ENCODE measurements at places on chromosomes 12 and 14.
A peak's percentile ranks its signal among the peaks of the same experiment; 100 is the strongest.

GRCh38 chr12:2352203-2352602 lies 299.4 kb downstream of the CACNA1C start:
- no peaks in the 10 kb centered on the region for H3K36me3 ChIP-seq
- no peak overlapping the region for H3K27ac ChIP-seq
- no peak for DNase-seq
- H3K4me3 ChIP-seq, result no peak overlapping the region
- no peaks in the 10 kb centered on the region for H3K4me1 ChIP-seq

DNA sequence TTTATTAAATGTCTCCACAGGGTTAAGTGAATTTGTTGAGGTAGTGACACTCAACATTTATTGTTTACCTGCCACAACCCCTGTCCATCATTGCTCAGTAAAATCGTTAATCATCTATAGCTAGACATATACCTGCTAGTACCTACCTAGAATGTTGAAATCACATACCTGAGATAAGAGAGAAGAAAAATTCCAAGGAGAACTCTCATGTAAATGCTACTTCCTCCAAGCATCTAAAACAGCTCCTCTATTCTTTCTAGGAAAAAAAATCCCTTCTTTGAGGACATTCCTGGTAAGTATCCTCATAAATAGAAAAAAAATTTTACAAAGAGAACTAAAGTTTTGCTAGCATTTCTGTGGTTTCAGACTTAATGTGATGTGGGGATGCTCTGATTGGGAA lies 325.1 kb downstream of the DAD1 start:
- H3K27me3 ChIP-seq, result no peaks in the 10 kb centered on the region
- no peak for DNase-seq
- no peaks in the 10 kb centered on the region for H3K36me3 ChIP-seq
- peaks cover 4% of the 10 kb centered on the region for H3K4me1 ChIP-seq
- H3K27ac ChIP-seq, result no peak overlapping the region
- H3K4me3 ChIP-seq, result no peak overlapping the region

- H3K4me1 ChIP-seq, result peaks cover 4% of the 10 kb centered on the region
- H3K36me3 ChIP-seq, result no peaks in the 10 kb centered on the region
- H3K27me3 ChIP-seq, result no peaks in the 10 kb centered on the region
- no peak for DNase-seq
These were observed 5.9 kb downstream of the KRT86 start for GRCh38 chr12:52280319-52280795.

DNA sequence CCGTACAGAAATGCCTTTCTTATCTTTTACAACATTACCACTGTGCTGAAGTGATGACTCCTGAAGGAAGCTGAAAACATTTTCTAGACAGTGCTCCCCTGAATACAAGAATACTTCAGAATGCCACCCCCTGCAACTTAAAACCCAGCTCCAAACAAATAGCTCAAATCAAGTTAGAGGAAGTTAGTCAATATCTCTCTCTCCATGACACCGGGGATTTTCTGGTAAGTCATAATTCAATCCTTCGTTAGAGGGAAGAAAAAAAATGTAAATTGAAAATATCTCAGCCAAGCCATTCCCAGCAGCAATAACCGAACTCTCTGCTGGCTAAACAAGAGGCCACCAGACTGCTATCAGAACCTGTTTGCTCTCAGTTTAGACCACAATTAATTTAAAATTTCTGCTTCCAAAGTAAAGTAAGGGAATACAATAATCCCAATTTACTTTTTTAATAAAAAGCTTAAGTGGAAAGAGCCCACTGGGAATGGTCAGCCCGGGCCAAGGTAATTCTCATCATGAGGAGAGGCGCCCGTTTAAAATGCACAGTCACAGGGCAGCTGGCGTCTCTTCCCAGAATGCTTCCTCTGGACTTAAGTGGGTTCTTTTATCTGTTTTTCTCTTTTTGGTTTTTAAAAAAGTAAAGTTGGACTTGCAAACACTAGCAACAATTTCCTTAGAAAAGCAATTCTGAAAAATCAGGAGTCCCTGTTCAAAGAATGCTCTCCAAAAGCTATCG lies 710.1 kb upstream of the STXBP6 start:
- no peak overlapping the region for H3K4me3 ChIP-seq
- DNase-seq, result no peak
- H3K27me3 ChIP-seq, result no peaks in the 10 kb centered on the region
- peaks cover 9% of the 10 kb centered on the region for H3K4me1 ChIP-seq
- no peaks in the 10 kb centered on the region for H3K36me3 ChIP-seq
- no peak overlapping the region for H3K27ac ChIP-seq

DNA sequence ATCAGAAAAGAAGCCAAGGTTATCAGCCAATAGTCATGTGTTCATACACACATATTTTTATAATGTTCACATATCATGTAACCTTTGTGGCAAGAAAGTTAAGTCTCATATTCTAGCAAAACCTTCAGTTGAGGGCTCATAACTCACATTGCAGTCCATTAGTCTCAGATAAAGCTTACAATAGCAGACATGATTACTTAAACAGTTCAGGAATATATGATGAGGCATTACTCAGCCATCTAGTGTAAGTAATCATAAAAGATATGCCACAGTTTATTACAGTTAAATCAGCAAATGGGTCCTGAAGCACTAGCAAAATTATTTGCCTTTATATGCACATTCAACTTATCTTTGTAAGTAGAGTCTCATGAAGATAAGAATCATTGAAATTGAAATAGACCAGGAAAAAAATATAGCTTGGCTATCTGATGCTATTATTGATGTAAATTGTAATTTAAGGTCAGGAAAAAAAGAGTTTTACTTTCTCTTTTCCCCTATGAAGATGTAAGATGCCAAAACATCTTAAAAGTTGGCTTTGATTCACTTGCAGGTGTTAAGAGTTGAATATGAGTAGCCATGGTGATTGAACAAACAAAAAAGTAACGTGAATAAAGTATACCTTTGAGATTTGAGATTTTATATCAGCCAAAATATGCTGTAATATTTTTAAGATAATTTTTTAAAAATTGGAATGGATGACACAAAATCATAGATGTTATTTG lies 537.0 kb downstream of the SLC6A15 start:
- H3K27ac ChIP-seq, result no peak overlapping the region
- H3K4me3 ChIP-seq, result no peak overlapping the region
- H3K27me3 ChIP-seq, result no peaks in the 10 kb centered on the region

- H3K4me3 ChIP-seq, result no peak overlapping the region
- H3K4me1 ChIP-seq, result no peaks in the 10 kb centered on the region
- H3K27ac ChIP-seq, result no peak overlapping the region
- no peak for DNase-seq
- H3K27me3 ChIP-seq, result no peaks in the 10 kb centered on the region
These were observed 42.0 kb upstream of the ATP2B1 start for GRCh38 chr12:89750389-89751351.

DNA sequence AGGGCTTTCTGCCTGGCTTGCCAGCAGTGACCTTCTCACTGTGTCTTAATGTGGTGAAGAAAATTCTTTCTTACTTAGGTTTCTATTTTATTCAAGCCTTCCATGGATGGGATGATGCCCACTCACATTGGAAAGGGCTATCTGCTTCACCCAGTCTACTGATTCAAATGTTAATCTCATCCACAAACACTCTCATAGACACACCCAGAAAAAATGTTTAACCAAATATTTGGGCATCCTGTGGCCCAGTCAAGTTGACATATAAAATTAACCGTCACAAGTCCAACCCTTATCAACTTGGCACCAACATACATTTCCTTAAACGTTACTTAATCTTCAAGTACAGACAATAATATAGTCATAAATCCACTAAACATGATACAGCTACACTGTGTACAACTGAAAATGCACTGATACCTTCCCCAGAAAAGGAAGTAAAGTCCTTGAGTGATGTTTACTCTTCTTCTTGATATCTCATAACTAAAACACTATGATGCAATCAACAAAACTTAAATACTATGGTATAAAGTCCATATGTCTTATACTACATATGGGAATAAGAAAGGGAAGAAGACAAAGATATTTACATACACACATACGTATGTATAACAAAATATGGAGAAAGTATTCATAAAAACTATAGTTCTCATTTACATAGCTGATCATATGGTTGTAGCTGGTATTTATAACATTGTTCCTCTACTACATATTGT lies 394.7 kb upstream of the NOVA1 start:
- H3K4me1 ChIP-seq, result no peaks in the 10 kb centered on the region
- no peak overlapping the region for H3K27ac ChIP-seq
- no peak for DNase-seq
- H3K27me3 ChIP-seq, result no peaks in the 10 kb centered on the region
- H3K36me3 ChIP-seq, result no peaks in the 10 kb centered on the region

DNA sequence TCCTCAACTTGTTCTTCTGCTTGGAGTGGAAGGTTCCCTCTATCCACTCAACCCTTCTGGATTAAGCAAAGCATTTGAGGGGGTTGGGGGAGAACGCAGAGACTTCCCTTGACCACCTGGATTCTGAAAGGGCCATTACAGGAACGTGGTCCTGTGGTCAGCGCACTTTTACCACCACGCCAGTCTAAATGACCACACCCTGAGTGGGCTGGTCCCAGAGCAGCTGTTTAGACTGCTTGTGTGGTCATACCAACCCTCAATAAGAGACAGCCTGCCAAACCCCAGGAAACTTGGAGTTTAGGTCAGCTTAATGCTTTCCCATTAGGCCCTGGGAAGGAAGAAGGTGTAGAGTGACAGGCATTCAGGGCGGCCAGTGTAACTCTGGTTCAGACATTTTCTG lies 165.5 kb upstream of the ATP2B1 start:
- no peaks in the 10 kb centered on the region for H3K36me3 ChIP-seq
- no peaks in the 10 kb centered on the region for H3K27me3 ChIP-seq

DNA sequence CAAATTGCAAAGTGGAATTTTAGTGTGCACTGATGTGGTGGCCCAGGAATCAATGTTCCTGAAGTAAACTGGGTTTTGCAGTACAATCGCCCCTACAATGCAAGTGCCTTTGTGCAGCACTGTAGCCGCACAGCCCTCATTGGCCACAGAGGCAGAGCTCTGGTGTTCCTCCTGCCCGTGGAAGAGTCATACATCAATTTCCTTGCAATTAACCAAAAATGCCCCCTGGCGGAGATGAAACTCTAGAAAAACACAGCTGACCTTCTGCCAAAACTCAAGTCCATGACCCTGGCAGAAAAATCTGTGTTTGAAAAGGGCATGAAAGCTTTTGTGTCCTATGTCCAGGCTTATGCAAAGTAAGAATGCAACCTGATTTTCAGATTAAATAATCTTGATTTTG lies 117.9 kb upstream of the PRB2 start:
- no peak overlapping the region for H3K27ac ChIP-seq
- H3K4me3 ChIP-seq, result no peak overlapping the region
- H3K4me1 ChIP-seq, result peaks cover 5% of the 10 kb centered on the region
- no peak for DNase-seq
- H3K36me3 ChIP-seq, result no peaks in the 10 kb centered on the region
- no peaks in the 10 kb centered on the region for H3K27me3 ChIP-seq

DNA sequence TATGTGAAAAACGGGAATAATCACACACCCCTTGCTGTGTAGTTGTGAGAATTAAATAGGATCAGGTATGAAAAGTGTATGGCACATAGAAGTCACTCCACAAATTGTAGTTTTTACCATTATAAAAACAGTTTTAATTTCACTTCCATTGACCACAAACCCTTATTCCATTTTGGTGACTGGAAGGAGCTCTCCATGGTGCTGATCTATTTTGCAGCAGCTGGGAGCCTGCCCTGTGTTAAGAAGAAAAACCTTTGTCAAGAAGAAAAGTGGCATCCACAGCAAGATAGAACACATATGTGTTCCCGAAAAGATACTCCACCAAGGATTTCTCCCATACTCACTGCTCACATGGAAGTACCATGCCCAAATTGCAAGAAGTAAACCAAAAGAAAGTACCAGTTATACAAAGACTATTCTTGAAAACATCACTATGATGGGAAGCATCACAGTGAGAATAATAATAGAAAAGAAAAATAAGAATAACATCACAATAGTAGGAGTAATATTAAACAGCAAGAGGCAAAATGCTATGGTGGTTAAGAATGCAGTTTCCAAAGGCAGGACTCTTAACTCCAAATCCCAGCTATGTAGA lies 58.7 kb downstream of the TUNAR start:
- H3K27ac ChIP-seq, result no peak overlapping the region
- no peaks in the 10 kb centered on the region for H3K4me1 ChIP-seq
- DNase-seq, result no peak
- no peaks in the 10 kb centered on the region for H3K27me3 ChIP-seq

- H3K27me3 ChIP-seq, result no peaks in the 10 kb centered on the region
- no peaks in the 10 kb centered on the region for H3K36me3 ChIP-seq
- DNase-seq, result no peak
- no peak overlapping the region for H3K27ac ChIP-seq
These were observed 224.9 kb downstream of the NPAS3 start for GRCh38 chr14:33163600-33163999.

DNA sequence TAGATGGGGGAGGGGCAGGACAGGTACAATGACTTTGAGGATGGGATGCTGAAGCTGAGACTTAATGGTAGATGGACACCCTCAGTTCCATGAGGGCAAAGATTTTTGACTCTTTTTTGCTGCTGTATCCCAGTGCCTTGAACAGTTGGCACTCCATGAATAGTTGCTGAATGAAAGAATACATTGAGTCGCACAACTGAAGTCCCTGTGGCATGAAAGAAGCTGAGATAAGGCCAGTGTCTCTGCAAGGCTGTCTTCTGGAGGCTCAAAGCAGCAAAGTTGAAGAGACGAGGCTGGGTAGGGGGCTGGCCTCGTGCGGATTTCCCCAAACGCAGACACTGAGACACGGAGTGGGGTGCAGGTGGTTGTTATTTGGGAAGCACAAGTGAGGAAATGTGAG lies 179.3 kb downstream of the ADCK1 start:
- no peak overlapping the region for H3K27ac ChIP-seq
- H3K4me1 ChIP-seq, result peaks cover 12% of the 10 kb centered on the region
- DNase-seq, result no peak
- no peak overlapping the region for H3K4me3 ChIP-seq

GRCh38 chr14:59161561-59162175 lies 26.8 kb upstream of the DAAM1 start:
- no peak overlapping the region for H3K4me3 ChIP-seq
- H3K27me3 ChIP-seq, result no peaks in the 10 kb centered on the region
- DNase-seq, result no peak
- no peaks in the 10 kb centered on the region for H3K36me3 ChIP-seq

GRCh38 chr12:120721866-120722265 lies 3.8 kb upstream of the ACADS start:
- no peak overlapping the region for H3K4me3 ChIP-seq
- no peaks in the 10 kb centered on the region for H3K27me3 ChIP-seq
- peaks cover 55% of the 10 kb centered on the region for H3K36me3 ChIP-seq
- no peak overlapping the region for H3K27ac ChIP-seq
- DNase-seq, result no peak

DNA sequence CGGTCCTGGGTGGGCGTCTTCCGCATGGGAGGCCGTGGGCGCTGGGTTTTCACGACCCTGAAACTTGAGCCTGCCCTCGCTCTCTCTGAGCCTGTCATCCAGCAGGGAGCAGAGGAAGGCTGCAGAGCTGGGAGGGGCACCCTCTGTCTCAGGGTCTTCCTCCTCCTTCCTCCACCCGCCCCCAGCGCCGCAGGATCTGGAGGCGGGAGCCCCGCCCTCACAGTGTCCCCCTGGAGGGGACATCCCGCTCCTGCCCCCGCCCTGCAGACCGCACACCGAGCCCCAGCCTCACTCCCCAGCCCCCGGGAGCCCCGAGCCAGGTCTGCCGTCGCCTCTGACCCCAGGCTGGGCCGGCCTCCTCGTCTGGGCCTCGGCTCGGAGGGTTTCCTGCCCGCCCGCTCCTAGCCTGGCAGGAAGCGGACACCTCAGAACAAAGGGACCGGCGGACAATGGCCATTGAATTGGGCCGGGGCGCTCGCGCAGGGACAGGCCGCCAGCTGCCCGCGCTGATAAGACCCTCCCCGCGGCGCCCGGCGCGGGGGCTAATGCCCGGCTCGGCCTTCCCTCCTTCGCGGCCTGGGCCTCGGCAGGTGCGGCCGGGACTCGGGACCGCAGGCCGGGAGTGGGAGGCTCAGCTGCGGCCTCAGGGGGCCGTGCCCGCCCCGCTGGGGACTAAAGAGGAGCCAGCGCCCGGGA lies 15.3 kb upstream of the NUDT14 start:
- H3K36me3 ChIP-seq, result no peaks in the 10 kb centered on the region
- H3K4me1 ChIP-seq, result no peaks in the 10 kb centered on the region
- H3K4me3 ChIP-seq, result peak overlapping the region; percentile 13
- no peak overlapping the region for H3K27ac ChIP-seq
- H3K27me3 ChIP-seq, result peaks cover 14% of the 10 kb centered on the region
